ENCODE measurements at places on chromosomes 13 and 19. TPM values are rescaled to one million over a fixed set of nuclear protein-coding genes. Genes with fewer than 3 reads are reported as not detected.
A peak's percentile ranks its signal among the peaks of the same experiment; 100 is the strongest.

- no peak for DNase-seq
These were observed 134.4 kb downstream of the RBM26 start for GRCh38 chr13:79271616-79272015.

GRCh38 chr13:111971891-111972780 lies 94.8 kb upstream of the SOX1 start:
- no peak for DNase-seq

DNA sequence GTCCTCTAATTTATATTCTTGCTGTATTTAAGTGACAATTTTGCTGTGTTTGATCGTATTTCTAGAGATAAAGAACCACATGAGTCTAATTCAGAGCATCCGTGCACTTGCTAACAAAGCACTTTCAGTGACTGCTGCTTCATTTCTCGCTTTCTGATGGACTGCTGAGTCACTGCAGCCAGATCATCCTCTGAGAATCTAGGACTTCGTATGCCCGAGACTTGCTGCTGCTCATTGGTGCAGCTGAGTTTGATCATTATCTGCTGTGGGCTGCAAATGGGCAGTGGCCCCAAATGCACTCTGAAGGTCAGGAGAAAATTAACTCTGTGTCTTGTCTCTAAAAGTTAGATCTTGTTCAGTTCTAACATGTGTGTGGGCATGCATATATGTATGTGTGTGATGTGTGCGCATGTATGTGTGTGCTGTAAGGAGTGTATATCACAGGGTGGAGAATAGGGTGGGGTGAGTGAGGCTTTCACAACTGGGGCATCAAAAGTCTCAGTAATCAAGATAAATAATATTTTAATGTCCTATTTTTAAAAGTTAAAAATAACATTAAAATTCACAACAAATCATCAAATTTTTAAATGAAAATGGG lies 342.6 kb downstream of the MTUS2 start:
- no peak for DNase-seq

DNA sequence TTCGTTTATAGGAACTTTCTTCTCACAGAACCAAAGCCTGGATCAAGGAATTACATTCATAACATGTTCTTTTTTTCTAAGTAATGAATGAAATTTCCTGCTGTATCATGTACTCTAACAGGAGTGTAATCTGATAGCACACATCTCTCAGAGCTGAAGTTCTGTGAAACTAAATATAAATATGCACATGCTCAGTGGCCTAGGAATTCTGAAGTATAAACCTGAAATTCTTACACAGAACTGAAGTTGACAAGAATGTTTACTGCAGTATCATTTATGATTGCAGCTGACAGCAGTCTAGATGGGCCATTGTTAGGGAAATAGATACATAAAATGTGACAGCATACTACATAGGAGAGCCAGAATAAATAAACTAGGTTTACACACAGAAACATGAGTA lies 54.5 kb downstream of the USP12 start:
- DNase-seq: no peak

DNA sequence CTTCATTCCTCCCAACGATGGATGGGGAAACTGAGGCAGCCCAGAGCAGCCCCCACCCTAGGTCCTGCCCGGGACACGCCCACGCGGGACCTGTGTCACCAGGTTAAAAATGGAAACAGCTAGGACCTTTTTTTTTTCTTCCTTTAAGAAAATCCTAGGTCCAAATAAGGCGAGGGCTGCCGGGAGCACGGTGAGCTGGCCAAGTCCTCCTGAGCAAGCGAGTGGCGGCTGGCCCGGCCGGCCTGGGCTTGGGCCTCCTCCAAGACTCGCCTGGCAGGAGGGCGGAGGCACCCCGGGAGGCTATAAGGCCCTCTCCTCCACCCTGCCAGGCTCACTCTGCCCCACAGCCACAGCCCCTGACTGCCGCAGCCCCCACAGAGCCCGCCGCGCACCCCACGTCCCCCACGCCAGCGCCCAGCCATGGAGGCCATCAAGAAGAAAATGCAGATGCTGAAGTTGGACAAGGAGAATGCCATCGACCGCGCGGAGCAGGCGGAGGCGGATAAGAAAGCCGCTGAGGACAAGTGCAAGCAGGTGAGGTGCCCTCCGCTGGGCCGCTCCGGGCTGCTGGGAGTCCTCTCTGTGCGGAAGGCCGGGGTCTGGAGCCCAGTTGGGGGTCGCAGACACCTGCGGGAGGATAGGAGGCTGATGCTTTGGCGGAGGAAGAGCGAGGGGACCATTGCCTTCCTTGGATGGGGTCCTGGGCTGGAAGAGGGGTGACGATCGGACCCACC lies 8.9 kb upstream of the TPM4 start:
- DNase-seq: peak; percentile 42

- no peak for DNase-seq
These were observed 28.7 kb downstream of the DHX34 start for GRCh38 chr19:47377801-47378200.

DNA sequence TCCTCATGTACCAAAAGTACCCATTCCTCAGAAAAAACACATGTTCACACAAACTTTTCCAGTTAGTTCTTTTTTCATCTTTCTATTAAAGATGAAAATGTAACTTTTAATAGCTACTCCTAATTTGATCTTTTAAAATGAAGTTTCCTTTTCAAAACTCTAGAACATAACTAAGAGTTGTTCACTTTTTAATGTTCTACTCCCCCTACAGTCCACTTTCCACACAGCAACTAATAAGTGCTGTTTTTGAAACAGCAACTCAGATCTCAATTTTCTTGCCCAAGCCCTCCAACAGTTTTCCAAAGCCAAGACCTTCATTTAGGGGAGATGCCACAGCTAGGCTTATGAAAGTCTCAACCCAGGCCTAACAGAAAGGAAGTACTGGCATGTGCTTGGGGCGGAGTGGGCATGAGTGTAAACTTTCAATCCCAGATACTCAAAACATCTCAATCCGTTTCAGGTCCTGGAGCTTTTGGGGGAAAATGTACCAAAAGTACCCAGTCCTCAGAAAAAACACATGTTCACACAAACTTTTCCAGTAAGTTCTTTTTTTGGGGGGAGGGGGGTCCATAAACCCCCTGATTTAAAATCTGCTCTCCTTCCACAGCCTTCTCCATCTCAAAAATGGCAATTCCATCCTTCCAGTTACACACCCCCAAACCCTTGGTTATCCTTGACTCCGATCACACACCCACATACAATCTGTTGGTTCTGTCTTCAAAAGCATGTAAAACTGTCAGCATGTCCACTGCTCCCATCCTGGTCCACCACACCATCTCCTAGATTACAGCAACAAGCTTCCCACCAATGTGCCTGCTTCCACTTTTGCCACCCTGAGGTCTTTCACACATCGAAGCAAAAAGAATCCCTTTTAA lies 2.0 kb downstream of the FBL start:
- no peak for DNase-seq

GRCh38 chr13:92830821-92831220 lies 395.8 kb upstream of the GPC6 start:
- no peak for DNase-seq

GRCh38 chr19:5615756-5616327 lies 6.7 kb downstream of the SAFB2 start:
- no peak for DNase-seq

- DNase-seq: no peak
These were observed 642 bp upstream of the PEG3 start for GRCh38 chr19:56841193-56841543.

GRCh38 chr13:41231786-41232185 lies 31.6 kb downstream of the MTRF1 start:
- no peak for DNase-seq

GRCh38 chr13:75422028-75422427 lies 59.9 kb downstream of the TBC1D4 start:
- DNase-seq: no peak

GRCh38 chr13:43129511-43130110 lies 106.2 kb downstream of the DNAJC15 start:
- DNase-seq: no peak

DNA sequence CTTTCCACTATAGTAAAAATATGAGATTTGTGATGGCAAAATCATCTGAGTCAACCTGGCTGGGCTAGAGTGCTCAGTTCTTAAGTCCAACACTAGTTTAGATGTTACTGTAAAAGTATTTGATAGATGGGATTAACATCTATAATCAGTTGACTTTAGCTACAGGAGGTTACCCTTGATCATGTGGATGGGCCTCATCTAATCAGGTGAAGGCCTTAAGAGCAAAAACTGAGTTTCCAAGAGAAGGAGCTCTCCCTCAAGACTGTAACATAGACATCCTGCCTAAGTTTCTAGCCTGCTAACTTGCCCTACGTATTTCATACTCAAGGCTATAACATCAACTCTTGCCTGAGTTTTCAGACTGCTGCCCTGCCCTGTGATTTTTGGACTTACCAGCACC lies 132.8 kb downstream of the ENOX1 start:
- DNase-seq: no peak

GRCh38 chr19:12778017-12778904 lies 2.9 kb upstream of the HOOK2 start:
- peak; percentile 86 for DNase-seq

- DNase-seq: no peak
These were observed 30.8 kb upstream of the TFDP1 start for GRCh38 chr13:113553511-113554332.

DNA sequence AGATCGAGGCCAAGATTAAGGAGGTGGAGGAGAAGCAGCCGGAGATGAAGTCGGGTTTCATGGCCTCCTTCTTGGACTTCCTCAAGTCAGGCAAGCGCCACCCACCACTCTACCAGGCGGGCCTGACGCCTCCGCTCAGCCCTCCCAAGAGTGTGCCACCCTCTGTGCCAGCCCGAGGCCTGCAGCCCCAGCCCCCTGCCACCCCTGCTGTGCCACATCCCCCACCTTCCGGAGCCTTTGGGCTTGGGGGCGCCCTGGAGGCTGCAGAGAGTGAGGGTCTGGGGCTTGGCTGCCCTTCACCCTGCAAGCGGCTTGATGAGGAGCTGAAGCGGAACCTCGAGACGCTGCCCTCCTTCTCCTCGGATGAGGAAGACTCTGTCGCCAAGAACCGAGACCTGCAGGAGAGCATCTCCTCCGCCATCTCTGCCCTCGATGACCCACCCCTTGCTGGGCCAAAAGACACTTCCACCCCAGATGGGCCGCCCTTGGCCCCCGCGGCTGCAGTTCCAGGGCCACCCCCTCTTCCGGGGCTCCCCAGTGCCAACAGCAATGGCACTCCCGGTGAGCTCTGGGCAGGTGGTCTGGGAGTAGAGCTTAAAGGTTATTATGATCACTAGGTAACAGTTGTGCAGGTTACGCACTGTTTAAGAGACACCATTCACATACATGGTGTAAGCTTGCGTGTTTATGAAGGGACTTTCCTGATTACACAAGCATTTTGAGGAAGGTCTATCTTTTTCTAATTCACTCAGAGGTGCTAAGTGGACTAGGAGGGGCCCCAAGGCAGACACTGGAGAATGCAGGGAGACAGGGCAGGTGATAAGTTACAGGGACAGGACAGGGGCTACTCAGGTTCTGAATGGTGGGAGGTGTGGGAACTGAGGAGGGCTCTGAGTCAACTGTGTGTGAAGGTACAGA lies 8.7 kb downstream of the PRR12 start:
- DNase-seq: no peak

DNA sequence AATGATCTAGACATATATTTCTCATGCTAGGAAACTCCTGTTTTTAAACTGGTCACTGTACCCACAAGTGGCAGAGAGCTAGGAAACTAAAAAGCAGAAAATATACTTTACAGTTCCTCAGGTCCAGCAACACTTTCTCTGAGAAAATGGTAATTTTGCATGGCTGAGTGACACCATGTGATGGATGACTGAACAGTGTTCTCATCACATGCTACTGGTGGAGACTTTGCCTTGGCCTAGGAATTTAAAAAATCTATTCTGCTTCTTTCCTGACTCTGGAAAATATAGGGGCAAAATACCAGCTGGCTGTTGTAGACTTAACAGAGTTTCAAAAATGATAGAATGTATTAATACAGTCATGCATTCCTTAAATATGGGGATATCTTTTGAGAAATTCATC lies 50.0 kb downstream of the LATS2 start:
- DNase-seq: no peak

DNA sequence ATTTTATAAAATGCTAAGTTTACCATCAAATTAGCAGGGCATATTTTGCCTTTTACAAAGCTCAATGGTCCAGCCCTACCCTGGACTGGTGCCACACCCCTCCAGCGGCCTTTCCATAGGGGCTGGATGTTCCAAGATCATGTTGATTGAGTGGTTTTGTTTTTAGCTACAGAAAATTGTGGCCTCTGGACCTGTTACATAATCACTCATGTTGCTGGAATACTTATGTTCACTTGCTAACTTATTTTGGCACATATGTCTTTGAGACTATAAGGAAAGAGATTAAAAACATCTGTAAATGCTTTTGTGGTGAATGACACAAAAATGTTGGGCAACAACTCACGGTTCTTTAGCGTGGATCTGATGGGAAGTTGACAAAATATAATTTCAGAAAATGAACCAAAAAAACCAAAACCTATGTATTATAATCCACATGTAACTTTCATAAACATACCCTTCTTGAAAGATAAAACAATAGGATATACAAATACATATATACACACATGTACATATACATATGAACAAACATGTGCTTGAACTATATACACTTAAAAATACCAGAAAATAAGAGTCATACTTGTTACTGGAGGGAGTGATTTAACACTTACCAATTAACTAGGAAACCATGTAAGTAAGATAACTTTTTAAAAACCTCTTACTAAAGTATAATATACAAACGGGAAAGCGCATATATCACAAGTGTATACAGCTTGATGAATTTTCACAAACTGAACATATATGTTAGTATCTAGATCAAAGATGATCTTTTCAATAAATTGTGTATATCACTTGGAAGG lies 46.6 kb upstream of the SLC15A1 start:
- no peak for DNase-seq

- peak; percentile 86 for DNase-seq
These were observed 10.7 kb downstream of the PTGIR start for GRCh38 chr19:46614114-46614722.

DNA sequence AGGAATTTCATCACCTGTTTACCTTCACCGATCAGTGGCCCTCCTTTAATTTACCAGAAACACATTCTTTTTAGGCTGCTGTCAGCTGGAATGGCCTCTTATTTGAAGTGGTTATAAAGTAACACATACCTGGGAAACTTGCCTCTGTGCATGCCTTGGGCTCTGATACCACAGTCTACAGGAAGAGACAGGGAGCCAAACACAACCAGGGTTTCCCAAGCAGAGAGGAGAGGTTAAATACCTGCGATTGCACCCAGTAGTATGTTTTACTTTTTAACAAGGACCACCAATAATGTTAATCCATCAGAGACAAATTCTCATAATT lies 444.0 kb upstream of the SGCG start:
- no peak for DNase-seq

The S1PR5 gene
- polyA plus RNA-seq: 0.13 TPM

The FXYD1 gene
- polyA plus RNA-seq: 251 TPM

The KANK3 gene
- 34.0 TPM for polyA plus RNA-seq

The ERCC5 gene
- polyA plus RNA-seq: 59.5 TPM

The DIAPH3 gene
- polyA plus RNA-seq: 0.04 TPM

The RNF6 gene
- polyA plus RNA-seq: 8.8 TPM

The GJB2 gene
- polyA plus RNA-seq: 0.29 TPM

The RASAL3 gene
- 1.6 TPM for polyA plus RNA-seq

The LGALS4 gene
- 0.30 TPM for polyA plus RNA-seq

Measured in heart right ventricle (tissue), 16 donors.